ENCODE measurements at places on chromosomes 12 and 14.

DNA sequence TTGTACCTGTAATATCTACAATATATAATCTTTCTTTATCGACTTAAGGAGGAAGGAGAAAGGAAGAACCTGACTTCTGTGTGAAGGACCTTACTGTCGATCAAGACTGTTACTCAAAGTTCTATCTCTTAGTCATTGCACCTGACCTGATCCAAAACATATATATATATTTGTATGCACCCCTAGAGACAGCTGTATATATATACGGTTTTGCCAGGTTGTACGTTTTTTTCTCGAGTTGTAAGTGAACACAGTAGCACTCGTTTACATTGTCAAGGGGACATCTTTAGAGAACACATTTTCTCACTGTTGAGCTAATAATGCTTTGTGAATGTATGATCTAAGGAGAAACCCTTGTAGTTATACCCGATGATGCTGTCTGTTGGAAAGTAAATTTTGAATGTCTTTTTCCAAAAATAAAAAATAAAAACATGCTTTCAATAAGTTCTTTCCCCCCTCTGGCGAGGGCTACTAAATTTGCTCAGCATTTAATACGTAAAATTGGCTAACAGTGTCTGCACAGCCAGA lies 536 bp upstream of the SLC35E3 start:
- DNase-seq, result no peak

- no peak for DNase-seq
Observed at GRCh38 chr14:90319173-90319572, 12.6 kb downstream of the NRDE2 start.

DNA sequence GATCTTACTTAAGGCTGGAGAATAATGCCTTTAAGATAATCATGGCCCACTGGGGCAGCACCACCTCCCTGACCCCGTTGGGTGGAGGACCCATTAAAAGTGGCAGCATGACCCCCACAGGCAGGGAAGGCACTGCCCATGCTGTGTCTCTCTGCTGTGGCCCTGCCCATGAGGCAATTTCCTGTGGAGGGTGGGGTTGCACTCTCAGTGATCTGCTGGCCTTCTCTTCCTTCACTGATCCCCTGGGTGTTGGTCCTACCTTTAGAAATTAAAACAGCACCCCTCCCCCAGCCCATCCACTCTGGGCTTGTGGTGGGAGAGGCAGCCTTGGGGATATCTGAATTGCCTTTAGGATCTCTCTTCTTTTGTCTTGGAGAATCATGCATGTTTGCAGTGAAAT lies 17.3 kb downstream of the KLRK1 start:
- DNase-seq, result no peak

DNA sequence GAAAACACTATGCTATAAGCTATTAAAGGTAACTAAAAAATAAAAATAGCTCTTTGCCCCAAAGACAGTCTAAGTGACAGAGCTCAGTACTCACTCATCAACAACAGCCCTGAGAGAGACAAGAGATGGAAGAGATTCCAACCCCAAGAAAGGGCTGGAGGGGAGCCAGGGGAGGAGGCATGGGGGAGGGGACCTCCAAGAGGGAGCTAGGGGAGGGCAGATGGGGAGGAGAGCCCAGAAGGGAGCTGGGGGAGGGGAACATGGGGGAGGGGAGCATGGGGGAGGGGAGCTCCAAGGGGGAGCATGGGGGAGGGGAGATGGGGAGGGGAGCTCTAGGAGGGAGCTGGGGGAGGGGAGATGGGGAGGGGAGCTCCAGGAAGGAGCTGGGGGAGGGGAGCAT lies 7.7 kb downstream of the SSH1 start:
- no peak for DNase-seq

DNA sequence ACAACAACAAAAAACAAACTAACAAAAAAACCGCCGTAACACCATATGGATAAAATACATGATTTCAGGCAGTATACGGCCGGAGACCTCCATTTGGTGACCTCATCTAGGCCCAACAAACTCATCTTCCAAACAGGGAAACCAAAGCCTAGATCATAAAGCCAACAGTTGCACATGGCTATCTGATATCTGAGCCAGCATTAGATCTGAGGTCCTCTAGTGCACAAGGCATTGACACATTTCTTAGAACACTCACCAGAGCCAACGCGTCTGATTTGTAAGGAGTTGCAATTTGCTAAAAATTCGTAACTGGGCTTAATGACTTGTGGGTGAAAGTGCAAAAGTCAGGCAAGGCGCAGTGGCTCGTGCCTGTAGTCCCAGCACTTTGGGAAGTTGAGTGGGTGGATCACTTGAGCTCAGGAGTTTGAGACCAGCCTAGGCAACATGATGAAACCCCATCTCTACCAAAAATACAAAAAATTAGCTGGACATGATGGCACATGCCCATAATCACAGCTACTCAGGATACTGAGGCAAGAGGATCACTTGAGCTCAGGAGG lies 42.0 kb upstream of the NUDT4 start:
- DNase-seq, result no peak

GRCh38 chr14:101714394-101714793 lies 47.1 kb upstream of the PPP2R5C start:
- no peak for DNase-seq

DNA sequence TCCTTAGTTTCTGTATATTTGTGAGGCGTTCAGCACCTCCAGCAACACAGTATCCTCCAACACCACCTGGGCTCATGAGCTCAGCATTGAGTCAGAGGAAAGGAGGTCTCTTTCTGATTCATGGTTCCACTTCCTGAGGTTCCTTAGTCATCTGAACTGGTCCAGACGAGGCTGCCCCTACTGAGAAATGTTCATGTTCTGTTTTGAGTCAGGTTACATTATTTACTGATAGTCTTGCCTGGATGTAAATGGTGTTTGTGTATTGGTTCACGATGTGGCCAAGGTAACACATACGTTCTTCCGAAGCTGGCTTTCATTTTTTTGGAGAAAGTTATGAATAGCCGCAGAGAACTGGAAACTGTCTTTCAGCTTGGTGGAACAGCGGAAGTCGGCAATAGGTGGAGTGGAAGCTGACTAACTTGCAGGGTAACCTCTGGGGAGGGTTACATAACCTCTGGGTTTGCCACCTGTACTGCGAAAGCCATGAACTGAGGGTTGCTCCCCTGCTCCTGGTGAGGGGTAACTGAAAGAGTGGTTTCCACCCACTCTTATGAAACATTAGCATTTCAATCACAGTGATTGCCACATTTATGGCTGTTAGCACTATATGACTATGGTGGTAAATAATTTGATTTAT lies 42.2 kb upstream of the MANSC4 start:
- DNase-seq, result peak; percentile 8

DNA sequence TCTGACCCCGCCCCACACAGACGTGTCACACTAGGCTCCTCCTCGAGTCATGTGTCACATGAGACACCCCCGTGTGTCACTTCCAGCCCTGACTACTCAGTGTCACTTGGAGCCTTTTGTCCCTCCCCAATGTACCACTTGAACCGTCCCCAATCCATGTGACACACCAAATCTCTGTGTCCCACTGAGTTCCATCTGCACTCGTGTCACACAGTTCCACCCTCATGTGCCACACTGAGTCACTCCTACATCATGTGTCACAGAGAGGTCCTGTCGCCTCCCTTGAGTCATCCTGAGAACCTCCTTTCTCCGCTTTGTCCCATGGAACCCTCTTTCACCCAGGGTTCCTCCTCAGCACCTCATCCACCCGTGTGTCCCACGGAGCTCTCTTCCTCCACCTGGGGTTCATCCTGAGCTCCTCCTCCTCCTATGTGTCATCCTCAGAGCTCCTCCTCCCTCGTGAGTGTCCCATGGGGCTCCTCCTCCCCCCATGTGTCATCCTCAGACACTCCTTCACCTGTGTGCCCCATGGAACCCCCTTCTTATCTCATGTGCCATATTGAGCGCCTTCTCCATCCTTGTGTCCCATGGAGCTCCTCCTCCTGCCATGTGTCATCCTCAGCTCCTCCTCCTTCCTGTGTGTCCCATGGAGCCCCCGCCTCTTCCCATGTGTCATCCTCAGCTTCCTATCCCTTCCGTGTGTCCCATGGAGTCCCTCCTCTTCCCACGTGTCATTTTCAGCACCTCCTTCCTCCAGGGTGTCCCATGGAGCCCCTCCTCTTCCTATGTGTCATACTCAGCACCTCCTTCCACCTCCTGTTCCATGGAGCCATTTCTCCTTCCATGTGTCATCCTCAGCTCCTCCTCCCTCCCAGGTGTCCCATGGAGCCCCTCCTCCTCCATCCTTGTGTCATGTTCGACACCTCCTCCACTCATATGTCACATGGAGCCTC lies 32.0 kb downstream of the RTL1 start:
- DNase-seq, result no peak

GRCh38 chr14:103931422-103931821 lies 3.2 kb downstream of the TDRD9 start:
- DNase-seq, result no peak

DNA sequence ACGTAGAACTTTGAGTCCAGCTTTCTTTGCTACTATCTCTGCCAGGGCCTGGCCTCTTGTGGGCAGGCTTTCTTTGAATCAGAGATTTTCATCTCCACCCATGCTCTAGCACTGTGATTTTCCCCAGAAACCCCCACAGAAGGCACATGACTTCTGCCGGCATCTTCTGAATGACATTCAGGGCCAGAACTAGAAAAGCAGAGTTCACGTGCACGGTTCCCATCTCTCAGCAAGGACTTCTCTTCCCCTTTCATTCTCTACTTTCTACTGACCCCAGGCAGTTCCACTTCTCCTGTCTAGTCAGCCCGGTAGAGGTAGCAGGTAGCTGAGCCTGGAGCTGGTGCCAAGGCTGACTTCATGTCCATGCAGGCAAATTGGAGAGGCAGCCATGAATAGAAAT lies 26.9 kb downstream of the BATF start:
- DNase-seq, result no peak

DNA sequence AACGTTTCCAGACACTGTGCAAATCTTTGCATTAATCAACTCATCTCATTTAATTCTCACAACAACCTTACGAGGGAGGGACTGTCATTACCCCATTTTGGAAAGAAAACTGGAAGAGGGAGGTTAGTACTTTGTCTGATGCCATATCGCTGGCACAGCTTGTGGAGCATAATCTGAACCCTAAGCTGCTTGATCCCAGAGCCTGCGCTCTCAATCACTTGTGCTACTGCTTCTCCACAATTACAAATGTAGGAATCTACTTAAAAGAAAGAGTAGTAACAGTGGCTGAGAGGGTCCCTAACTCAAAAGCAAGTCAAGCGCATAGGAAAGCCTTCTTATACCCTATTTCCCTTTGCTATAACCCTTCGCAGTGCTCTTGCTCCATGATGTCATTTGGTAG lies 3.2 kb downstream of the EFS start:
- DNase-seq, result no peak

GRCh38 chr12:125186471-125187147 lies 121.4 kb downstream of the AACS start:
- DNase-seq, result no peak

DNA sequence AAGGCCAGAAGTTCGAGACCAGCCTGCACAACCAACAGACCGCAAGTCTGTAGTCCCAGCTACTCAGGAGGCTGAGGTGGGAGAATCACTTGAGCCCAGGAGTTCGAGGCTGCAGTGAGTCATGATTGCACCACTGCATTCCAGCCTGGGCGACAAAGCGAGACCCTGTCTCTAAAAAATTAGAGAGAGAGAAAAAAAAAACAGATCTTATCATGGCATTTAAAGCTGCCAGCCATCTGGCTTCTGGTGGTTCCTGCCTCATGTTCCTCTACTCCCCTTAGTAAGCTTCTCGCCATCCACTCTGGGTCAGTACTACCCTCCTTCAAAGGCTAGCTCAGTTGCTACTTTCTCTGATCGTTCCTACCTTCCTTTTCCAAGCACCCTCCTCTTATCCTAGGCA lies 16.1 kb downstream of the CLSTN3 start:
- no peak for DNase-seq

- peak; percentile 28 for DNase-seq
Observed at GRCh38 chr12:47744005-47744651, 14.6 kb downstream of the RAPGEF3 start.

GRCh38 chr12:112738531-112738930 lies 53.0 kb upstream of the RPH3A start:
- DNase-seq, result no peak

DNA sequence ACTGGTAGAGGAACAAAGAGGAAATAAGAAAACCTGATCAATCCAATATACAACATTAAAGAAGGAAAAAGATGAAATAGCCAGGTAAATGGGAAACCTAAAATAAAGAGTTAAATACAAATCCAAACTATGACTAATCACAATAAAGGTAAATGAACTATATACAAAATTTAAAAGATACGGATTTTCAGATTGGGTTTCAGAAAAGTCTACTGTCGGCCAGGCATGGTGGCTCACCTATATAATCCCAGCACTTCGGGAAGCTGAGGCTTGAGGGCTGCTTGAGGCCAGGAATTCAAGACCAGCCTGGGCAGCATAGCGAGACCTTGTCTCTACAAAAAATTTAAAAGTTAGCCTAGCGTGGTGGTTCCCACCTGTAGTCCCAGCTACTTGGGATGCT lies 39.9 kb upstream of the CHGA start:
- no peak for DNase-seq

DNA sequence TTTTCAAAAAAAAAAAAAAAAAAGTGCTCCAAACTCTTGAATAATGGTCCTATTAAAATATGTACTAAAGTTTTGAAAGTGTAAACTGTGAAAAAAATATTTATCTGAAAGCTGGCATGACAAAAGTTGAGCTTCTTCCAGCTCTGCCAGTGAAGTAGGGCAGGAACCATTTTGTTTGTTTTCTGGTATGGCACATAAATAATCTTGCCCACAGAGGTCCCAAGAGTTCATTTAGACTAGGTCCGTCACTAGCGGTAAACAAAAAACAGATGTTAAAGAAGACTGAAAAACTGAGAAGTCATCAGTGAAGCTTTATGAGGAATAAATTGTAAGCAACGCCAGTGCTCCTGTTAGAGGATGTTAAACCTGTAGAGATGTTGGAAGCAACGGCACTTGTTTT lies 7.0 kb downstream of the ERP27 start:
- DNase-seq, result no peak

DNA sequence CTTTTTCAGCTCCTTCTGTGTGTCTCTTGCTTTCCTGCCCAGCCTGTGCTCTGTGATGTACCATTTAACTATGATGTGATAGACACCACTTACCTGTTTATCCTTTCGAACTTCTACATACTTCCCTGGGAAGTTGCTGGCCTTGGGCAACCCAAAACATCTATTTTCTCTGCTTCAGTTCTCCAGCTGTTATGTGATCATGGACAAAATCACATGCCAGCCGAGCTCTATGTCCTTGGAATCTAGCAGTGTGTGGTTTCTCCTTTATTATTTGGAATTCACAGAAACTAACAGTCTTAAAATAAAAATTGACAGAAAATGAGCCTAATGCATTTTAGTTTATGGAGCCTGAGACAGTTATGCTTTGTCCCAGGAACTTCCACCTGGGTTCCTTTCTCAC lies 22.9 kb downstream of the BMAL2 start:
- DNase-seq, result no peak

DNA sequence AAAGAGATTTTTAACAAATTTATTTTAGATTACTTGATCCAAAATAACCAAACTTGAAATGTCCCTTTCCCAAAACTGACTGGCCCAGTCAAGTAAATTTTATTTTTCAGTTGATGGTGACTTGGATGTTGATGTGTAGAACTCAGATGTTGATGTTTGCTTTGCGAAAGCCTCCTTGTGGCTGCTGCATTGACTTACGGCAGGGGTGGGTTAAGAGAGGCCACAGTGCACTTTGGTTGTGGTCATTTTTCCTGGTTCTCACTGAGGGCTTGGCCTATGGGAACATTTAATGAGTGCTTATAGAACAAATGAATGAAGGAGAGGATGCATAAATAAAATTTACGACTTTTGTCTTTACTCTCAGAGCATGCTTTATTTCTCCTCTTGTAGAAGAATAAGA lies 52.6 kb downstream of the SLCO1B3 start:
- no peak for DNase-seq

All from activated CD8-positive, alpha-beta memory T cell treated with anti-CD3 and anti-CD28 coated beads for 4 hours (primary cell).